Lung microvascular endothelial cell (primary cell): ENCODE measurements at places on chromosomes 2 and 18.

- DNase-seq, result no peak
Measured at GRCh38 chr2:218745559-218746469, 35.2 kb downstream of the TTLL4 start.

- DNase-seq, result peak; percentile 79
Measured at GRCh38 chr2:237724811-237725478, 73.6 kb upstream of the RBM44 start.

GRCh38 chr2:117859924-117860647 is 45.6 kb downstream of the DDX18 start:
- no peak for DNase-seq

- no peak for DNase-seq
Measured at GRCh38 chr18:45749918-45750689, 26.1 kb downstream of the SLC14A1 start.

GRCh38 chr18:51363384-51363783 is 165.9 kb upstream of the MEX3C start:
- no peak for DNase-seq
